Neural progenitor cell (in vitro differentiated cells): ENCODE measurements at places on chromosomes 6 and 20. TPM values are rescaled to one million over a fixed set of nuclear protein-coding genes. Genes with fewer than 3 reads are reported as not detected.

DNA sequence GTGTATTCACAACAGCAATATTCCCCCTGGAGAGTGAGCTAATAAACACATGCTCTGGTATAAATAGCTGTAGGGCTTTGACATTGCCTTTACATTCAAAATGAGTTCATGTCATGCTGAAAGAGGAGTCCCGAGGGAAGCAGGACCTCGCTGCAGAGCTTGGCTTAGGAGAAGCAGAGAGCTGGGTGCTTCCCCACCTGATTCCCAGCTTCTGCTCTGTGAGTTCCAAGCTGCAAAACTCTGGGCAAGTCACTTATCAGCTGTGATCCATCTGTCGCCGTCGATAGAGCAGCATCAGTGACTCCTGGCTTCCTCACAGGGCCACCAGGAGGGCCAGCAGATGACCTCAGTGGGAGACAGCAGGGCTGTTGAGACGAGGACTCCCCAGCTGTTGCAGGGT, 241.8 kb downstream of the ANKRD60 start:
- no peak for DNase-seq

- DNase-seq, result no peak
These were observed 48.1 kb upstream of the CTAGE9 start for GRCh38 chr6:131758920-131759319.

- DNase-seq, result no peak
These were observed 228.5 kb downstream of the FRK start for GRCh38 chr6:115832186-115832585.

- DNase-seq, result no peak
These were observed 66.8 kb downstream of the CD24 start for GRCh38 chr6:106907754-106908153.

TGM3 gene
- 0.31 TPM in 1 of 2 replicates, not detected in the other for total RNA-seq

DNA sequence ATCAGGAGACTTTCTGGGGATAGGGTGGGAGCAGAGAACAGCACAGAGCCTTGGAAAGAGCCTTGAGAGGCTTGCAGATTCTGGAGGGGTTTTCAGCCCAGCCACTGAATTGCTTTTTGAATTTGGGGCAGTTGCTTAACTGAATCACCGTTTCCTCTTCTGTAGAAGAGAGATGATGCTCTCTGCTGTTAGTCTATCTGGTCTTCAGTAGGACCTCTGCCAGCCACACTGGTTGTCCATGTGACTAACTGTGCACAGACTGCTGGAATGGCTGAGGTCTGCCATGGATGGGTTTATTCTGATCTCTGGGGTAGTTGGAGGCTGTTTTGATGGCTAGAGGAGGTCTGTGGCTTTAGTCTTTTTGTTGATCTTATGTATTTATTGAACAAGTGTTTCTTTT, 21.4 kb upstream of the PRDM1 start:
- DNase-seq, result no peak

LBP gene
- total RNA-seq, result not detected in 2 replicates

GRCh38 chr20:4062721-4063606, 47.6 kb upstream of the RNF24 start:
- no peak for DNase-seq

DNA sequence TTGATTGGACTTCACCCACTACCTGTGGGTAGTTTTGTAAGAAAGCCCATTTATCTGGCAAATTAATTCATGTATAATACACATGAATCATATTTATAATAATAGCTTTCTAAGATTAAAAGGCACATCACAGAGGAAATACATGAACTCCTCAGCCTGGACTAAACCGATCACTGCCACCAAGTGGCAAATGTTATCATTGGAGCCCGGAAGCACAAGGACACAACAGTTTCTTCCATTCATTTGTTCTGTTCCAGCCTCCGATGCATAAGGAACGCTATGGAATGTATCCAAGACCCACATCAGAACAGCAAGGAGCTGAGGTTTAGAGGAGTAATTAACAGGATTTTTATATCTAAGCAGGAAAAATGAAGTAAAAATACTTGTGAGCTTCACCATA, 13.9 kb upstream of the IPCEF1 start:
- peak; percentile 42 for DNase-seq

MYLK4 gene
- total RNA-seq, result 0.25 TPM in 1 of 2 replicates, not detected in the other

DNA sequence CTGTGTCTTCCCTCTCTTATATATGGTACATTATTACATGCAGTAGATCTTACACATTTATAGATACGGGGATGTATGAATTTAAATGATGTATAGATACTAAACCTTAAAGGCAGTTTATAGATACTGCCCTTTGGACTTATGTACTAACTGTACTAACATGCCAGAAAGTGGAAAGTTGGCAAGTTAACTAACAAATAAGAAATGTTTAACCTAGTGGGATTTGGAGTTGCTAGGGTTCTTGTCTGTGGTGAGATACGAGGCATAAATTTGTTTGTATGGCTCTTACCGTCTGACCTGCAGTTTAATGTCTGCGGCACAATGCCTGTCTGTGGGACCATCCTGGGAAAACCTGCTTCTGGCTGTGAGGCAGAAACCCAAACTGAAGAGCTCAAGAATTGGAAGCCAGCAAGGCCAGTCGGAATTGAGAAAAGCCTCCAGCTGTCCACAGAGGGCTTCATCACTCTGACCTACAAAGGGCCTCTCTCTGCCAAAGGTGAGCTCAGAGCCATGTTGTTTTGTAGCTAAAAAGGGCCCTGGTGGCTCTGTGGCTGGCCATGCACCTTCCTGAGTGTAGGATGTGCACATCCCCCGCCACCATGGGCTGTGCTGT, 62.9 kb upstream of the SLC22A1 start:
- no peak for DNase-seq
